ENCODE measurements at places on chromosomes 3 and 15.

- no peak for DNase-seq
Observed at GRCh38 chr15:61033940-61034677, 195.0 kb downstream of the RORA start.

GRCh38 chr3:190528706-190529105, 14.8 kb downstream of the IL1RAP start:
- DNase-seq: no peak

- peak; percentile 95 for DNase-seq
Observed at GRCh38 chr3:58217209-58217811, 6.5 kb upstream of the DNASE1L3 start.

GRCh38 chr3:139529662-139530061, 9.9 kb downstream of the RBP1 start:
- no peak for DNase-seq

DNA sequence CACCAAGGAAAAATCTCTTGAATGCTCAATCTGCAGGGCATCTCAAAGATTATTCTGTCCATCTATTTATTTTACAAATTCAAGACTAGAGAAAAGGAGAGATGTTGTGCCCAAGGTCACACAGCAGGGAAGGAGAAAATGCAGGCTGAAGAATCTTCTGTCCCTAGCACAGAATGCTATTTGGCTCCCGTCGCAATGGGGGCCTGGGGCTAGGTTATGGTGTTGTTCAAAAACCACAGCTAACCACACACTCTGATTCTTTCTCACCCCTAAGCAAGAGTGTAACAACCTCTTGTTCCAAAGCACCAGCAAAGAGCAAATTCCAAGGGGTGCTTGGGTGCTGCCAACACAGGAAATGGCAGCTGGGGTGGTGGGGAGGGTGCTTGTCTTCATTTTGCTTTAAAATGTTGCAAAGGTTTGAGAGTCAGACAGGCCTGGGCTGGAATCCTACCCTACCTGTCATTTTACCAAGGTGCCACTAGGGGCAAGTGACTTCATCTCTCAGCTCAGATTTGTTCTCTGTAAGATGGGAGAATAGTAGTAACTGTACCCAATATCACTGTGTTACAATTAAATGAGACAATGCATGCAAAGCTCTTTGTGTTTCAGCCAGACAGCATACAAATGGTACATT, 112.5 kb downstream of the ADAMTS9 start:
- peak; percentile 27 for DNase-seq

GRCh38 chr3:40915346-40915865, 283.9 kb upstream of the CTNNB1 start:
- DNase-seq: peak; percentile 54

DNA sequence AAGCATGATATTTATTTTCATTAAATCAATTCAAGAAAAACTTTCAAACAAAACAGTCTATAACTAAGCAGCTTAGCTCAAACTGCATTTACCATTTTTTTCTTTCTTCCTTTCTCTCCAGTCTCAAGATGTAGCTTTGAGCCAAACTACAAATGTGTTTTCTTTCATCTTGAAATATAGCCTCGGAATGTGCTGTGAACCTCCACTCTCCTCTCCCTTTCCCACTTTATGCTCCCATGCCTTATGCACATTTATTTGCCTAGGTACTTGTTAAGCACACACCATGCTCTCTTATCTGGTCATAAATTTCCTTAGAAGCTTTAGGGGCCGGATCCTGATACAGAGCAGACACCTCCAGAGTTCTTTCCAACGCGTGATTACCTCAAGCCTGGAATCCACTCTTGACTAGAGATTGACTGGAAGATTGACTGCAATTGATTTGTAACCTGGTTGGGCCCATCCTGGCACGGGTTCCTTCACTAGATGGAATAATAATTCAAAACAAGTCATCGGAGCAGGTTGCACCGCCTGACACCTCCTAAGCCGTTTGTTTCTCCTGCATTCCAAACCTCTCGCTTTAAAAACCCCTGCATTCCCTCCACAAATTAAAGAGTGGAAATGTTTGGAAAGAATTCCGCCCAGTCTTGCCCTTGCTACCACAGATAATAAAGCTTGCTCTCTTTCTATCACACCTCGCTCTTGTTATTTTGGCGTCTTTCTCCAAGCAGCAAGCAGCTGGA, 344.7 kb downstream of the CHL1 start:
- no peak for DNase-seq

- DNase-seq: no peak
Observed at GRCh38 chr15:27210176-27210575, 239.2 kb downstream of the GABRG3 start.

DNA sequence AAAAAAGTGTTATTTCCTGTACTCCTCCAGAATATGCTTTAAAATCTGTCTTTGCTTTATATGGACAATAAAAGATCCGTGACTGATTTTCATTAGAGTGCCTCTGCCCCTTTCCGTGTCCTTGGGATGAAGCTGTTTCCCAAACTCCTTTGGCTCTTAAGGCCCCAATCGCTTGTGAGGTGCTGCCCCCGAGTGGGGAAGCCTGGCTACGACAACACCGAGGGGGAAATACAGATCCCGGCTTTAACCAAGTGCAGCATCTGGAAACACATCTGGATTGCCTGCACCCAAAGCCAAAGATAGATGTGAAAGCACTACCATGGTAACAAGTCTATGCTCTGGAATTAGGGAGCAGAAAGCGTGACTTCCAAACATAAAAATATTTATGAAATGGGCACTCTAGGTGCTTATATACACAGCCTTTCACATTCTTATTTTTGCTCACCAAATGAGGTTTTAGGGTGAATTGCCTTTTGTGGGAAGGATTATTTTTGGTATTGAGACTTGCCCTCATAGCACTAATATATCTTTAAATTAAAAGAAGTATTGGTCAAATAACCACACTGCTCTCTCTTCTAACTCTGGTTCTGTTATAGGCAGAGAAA, 40.6 kb upstream of the ADCY5 start:
- DNase-seq: peak; percentile 23

DNA sequence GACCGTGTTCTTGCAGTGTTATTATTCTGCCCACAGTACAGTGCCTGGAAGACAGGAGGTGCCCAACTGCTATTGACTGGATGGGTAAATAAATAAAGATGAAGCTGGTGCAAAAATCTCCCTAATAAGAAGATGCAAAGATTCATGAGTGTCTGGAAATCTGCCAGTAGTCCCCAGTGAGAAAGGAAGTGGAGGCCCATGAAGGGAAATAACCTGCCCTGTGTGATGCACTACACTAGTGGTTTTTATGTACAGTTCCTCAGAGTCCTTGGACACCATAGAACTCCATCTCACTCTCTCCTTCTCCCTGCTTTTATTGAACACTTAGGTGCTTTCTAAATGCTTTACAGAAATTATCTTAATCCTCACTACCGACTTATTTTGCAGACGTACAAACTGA, 8.3 kb upstream of the SUCLG2 start:
- DNase-seq: no peak

DNA sequence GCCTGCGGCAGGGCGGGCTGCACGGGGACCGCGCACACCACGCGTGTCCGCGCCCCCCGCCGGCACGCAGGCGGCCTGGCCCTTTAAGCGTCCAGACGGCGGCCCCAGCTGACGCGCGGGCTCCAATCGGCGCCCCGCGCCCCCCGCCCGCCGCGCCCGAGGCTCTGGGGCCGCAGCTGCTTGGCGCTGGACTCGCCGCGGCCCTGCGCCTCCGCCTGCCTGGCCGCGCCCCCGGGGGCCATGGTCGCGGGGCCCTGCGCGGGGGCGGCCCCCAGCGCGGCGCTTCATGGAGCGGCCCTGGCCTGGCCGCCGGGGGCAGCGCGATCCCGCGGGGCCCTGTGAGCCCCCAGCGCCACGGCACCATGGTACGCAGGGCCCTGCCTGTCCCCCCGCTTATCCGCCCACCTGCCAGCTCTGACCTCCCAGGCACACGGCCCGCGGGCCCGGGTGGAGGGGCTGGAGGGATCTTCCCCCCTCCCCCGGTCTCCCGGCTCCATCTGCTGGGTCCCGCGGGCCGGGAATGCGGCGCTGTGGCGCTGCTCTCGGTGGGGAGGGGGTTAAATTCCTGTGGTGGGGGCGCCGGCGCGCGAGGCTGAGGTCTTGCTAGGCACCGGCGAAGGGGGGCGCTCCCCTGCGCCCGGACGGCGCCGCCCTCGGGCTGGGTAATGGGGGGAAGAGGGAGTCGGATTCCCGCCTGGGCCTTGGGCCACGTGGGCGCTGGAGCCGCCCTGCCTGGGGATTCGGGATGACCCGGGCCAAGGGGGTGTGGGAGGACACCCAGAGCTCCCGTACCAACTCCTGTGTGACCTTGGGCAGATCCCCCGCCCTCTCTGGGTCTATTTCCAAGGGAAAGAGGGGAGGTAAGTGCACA, 1.1 kb downstream of the ZBTB47 start:
- no peak for DNase-seq

DNA sequence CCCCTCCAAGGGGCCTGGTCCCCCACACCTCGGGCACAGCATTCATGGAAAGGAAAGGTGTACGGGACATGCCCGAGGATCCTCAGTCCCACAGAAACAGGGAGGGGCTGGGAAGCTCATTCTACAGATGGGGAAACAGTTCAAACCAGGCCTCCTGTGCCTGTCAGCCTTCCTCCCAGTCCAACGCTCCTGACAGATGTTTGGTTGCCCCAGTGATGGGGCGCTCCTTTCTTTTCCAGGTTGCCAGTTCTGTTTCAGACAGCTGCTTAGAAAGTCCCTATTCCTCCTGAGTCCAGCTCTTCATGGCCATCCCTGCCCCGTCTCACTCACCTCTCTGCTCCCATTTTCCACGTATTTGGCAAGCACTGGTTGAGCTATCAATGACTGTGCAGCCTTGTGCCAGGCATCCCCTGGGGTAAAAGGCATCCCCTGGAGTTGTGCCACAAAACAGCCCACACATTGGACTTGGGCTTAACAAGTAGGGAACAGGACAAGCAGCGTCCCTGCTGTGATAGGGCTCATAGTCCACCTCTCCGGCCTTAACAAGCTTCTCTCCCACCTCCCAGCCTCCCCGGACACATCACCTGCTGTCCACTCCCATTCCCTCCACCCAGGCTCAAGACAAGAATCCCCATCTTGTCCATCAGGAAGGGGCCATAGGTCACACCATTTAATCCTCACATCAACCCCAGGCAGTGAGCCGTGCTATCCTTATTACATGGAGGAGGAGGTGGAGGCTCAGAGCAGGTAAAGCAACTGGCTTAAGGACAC, 6.6 kb downstream of the OXTR start:
- no peak for DNase-seq

- DNase-seq: peak; percentile 71
Observed at GRCh38 chr3:48141604-48142137, 46.5 kb downstream of the CDC25A start.

DNA sequence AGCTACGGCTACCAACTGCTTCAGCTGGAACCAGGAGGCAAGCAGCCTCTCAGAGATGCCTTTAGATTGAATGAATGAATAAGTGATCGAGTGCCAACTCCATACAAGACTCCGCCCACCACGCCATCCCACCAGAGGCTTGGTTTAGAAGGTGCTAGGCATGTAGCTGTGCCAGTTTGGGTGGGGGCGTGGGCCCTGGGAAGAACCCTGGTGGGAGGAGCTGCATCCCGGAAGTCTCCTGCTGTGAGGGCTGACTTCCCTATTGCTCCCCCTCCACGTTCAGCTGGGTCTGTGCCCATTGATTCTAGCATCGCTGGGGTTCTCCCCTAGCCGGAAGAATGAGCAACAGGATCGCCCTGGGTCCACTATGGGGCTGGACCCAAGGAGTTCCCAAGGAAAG, 20.9 kb downstream of the LINGO1 start:
- no peak for DNase-seq

DNA sequence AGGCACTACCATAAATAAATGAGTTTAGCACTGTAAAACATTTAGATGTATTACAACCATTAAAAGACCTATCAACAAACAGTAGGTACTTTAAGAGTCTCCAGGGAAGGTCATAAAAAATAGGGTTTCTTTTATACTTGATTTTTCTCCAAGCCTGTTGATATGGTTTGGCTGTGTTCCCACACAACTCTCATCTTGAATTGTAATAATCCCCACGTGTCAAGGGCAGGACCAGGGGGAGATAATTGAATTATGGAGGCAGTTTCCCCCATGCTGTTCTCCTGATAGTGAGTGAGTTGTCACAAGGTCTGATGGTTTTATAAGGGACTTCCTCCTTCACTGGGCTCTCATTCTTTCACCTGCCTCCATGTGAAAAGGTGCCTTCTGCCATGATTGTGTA, 468.9 kb upstream of the UBE2E2 start:
- DNase-seq: no peak

DNA sequence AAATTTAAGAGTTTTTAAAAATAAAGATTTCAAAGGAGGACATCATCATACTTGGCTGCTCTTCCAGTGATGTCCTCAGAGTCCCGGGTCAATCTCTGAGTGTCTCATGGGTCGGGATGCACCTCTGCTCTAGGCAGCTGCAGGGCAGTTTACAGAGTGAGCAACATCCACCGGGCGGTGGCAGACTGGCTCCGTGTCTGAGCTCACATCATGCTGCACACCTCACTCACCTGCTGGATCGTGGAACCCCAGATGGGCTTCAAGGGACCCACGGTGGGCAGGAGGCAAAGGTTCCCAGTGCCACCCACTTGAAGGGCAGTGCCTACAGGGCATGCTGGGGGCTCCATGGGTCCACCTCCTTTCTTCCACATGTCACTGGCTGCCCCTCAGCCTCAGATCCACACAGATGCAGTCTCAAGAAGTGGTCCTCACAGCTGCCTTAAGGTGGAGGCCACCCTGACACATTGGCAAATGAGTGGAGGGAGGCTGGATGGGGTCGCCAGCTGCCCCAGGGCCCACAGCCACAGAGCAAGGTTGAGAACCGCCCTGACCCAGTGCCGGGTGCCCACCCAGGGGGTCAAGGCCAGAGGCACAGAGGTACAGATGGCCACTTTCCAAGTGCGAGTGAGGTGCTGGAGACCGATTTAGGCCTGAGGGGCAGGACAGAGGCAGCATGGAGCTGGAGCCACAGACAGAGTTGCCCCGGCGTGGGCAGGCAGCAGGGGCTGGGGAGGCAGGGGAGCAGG, 25.2 kb downstream of the CYFIP1 start:
- DNase-seq: no peak

GRCh38 chr15:57503911-57504598, 87.6 kb upstream of the MYZAP start:
- no peak for DNase-seq

GRCh38 chr3:34725774-34726173, 913.6 kb upstream of the ARPP21 start:
- DNase-seq: no peak

- DNase-seq: no peak
Observed at GRCh38 chr15:75065467-75065850, 42.1 kb downstream of the PPCDC start.

- peak; percentile 65 for DNase-seq
Observed at GRCh38 chr15:55846116-55846707, 103.3 kb upstream of the PRTG start.

GRCh38 chr3:71348831-71349230, 234.7 kb downstream of the FOXP1 start:
- DNase-seq: no peak

- DNase-seq: no peak
Observed at GRCh38 chr15:91980502-91981267, 127.2 kb downstream of the SLCO3A1 start.

Data from mammary epithelial cell (primary cell).